Smooth muscle cell of trachea (primary cell): ENCODE measurements at places on chromosomes 13 and 19. TPM values are rescaled to one million over a fixed set of nuclear protein-coding genes. Genes with fewer than 3 reads are reported as not detected.

The UGGT2 gene
- 39.0 and 50.0 TPM in 2 replicates for total RNA-seq

The TMEM205 gene
- total RNA-seq: 120 and 124 TPM in 2 replicates

The CAMSAP3 gene
- total RNA-seq: under 0.01 TPM in 1 of 2 replicates, not detected in the other

The NDUFS7 gene
- total RNA-seq: 63.7 and 92.6 TPM in 2 replicates

The GARIN5A gene
- total RNA-seq: 0.15 and 0.33 TPM in 2 replicates

The CDX2 gene
- total RNA-seq: not detected in 2 replicates

The AMH gene
- 0.44 and 1.5 TPM in 2 replicates for total RNA-seq

The LILRA1 gene
- total RNA-seq: not detected in 2 replicates

The MEDAG gene
- 43.5 and 101 TPM in 2 replicates for total RNA-seq

The ZNF530 gene
- total RNA-seq: 2.0 and 4.2 TPM in 2 replicates

The DAND5 gene
- total RNA-seq: 0.29 TPM in 1 of 2 replicates, not detected in the other

The IL27RA gene
- total RNA-seq: 0.87 and 1.5 TPM in 2 replicates

The MRPL4 gene
- total RNA-seq: 25.3 and 29.5 TPM in 2 replicates

The TUBA3C gene
- 0.15 TPM in 1 of 2 replicates, not detected in the other for total RNA-seq

The SHISA7 gene
- total RNA-seq: under 0.01 TPM in 1 of 2 replicates, not detected in the other

The ZNF555 gene
- total RNA-seq: 6.0 and 8.7 TPM in 2 replicates

The FGF14 gene
- total RNA-seq: 0.17 and 1.7 TPM in 2 replicates

The PTGIR gene
- 2.9 and 6.8 TPM in 2 replicates for total RNA-seq

The PSG7 gene
- 0.17 and 0.44 TPM in 2 replicates for total RNA-seq

The TEX26 gene
- total RNA-seq: 0.44 and 0.50 TPM in 2 replicates

The ZNF135 gene
- total RNA-seq: 6.1 and 8.3 TPM in 2 replicates

The LENG9 gene
- total RNA-seq: 11.2 and 15.1 TPM in 2 replicates

The HIPK4 gene
- 0.17 TPM in 1 of 2 replicates, not detected in the other for total RNA-seq

The MUC16 gene
- total RNA-seq: not detected in 2 replicates

The PINLYP gene
- total RNA-seq: 2.0 and 8.1 TPM in 2 replicates

The FFAR1 gene
- not detected in 2 replicates for total RNA-seq

The SIGLECL1 gene
- not detected in 2 replicates for total RNA-seq

The CASP14 gene
- total RNA-seq: not detected in 2 replicates

The KRTDAP gene
- not detected in 2 replicates for total RNA-seq
